ENCODE measurements at places on chromosomes 2 and 18. TPM values are rescaled to one million over a fixed set of nuclear protein-coding genes. Genes with fewer than 3 reads are reported as not detected.

AGFG1 gene
- 40.2 TPM for total RNA-seq

SERPINB12 gene
- total RNA-seq: not detected

TRIP12 gene
- 83.1 TPM for total RNA-seq

KLHL41 gene
- not detected for total RNA-seq

UGT1A5 gene
- not detected for total RNA-seq

TDRD15 gene
- total RNA-seq: not detected
